ENCODE measurements at places on chromosomes 2 and 18.
A peak's percentile ranks its signal among the peaks of the same experiment; 100 is the strongest.

DNA sequence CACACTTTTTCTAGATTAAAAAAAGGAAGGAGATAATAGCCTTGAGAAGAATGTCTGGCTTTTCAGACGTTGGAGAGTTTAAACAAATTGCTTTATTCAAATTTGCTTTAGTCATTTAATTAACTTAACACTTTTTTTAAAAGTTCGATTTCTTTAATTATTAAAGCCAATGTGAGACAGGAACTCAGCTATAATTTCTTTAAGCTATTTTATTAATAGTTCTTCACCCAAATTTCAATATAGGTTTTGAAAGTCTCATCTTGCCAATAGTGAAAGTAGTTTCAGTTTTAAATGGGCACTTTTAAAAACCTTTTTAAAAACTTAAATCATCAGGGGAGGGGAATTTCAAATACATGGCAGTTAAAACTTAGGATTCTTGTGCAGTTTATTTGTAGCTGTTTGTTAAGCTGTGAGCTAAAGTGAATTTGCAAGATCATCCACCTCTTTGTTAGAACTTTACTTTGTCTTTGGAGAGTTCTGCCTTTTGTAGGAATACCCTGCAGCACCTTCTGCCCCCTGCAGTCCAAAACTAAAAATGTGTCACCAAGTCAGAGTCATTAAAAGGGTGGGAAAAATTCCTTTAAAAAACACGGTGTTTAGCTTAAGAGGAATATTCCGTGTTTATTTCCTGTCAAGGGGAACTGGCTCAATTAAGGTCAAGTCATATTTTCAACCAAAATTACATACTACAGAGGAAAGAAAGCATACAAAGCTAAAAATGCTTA, 4.6 kb downstream of the TGIF1 start:
- peak; percentile 35 for DNase-seq

- no peak for DNase-seq
These were observed 17.6 kb downstream of the ARHGEF33 start for GRCh38 chr2:38907242-38907641.

DNA sequence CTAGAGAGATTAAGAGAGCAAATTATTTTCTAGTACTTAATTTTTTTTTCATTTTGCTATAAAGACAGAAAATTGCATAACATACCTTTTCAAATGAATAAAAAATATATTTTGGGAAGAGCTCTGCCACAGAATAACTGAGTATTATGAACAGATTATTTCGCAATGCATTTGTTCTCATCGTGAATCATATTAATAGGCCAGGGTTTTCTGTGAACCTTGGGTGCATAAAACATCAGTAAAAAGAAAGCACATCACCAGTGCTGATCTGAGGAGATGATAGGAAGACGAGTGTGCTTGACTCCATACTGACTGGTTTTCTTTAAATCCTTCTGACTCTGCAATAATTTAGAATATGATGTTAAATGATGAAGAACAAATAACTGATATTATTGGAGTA, 409.1 kb downstream of the CPS1 start:
- DNase-seq = no peak

- DNase-seq = no peak
These were observed 133.8 kb upstream of the TWIST2 start for GRCh38 chr2:238714038-238714528.
